ENCODE measurements at places on chromosomes 3 and 15.
A peak's percentile ranks its signal among the peaks of the same experiment; 100 is the strongest.

- DNase-seq = no peak
Observed at GRCh38 chr3:23738944-23739343, 66.8 kb upstream of the UBE2E1 start.

DNA sequence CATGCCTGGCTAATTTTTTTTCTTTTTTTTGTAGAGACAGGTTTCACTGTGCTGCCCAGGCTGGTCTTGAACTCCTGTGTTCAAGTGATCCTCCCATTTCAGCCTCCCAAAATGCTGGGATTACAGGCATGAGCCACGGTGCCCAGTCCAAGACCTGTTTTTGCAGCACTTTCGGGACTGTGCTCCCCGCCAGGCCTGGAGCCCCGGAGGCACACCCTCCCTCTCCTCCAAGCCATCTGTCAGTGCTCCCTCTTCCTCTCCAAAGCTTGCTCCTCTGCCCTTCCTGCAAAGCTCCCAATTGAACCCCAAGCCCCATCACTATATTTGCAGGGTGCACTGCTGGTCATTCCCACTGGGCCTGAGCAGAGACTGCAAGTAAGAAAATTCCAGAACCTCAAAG lies 98.1 kb downstream of the CORO2B start:
- DNase-seq = no peak

- no peak for DNase-seq
Observed at GRCh38 chr3:192651836-192652512, 75.4 kb downstream of the FGF12 start.

DNA sequence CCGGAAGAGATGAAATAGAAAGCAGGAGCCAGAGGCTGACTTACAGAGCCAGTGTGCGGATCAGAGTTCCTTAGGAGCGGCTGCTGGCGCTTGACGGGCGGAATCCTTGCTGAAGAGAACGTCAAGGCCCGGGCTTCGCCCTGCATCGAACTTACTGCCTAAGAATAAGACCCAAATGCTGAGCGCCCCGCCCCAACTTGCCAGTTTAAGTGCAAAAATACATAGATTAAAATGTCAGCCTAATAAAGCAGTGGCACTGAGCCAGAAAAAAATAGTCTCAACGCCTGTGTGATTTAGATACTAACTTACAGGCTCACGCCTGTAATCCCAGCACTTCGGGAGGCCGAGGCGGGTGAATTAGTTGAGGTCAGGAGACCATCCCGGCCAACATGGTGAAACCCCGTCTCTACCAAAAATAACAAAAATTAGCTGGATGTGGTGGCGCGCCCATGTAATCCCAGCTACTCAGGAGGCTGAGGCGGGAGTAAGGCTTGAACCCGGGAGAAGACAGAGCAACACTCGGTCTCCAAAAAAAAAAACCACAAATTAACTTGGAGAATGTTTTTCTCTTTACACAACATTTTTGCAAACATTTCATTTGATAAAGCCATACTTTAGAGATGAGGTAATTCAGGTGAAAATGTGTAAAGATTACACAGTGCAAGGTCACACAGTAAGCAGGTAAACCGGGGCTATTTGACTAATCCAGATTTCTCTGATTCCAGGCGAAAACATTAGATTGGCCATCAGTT lies 1.2 kb upstream of the UBP1 start:
- DNase-seq = no peak

- DNase-seq = peak; percentile 40
Observed at GRCh38 chr3:124760601-124761000, 30.3 kb downstream of the UMPS start.

- peak; percentile 32 for DNase-seq
Observed at GRCh38 chr3:67018105-67018788, 20.1 kb downstream of the KBTBD8 start.

DNA sequence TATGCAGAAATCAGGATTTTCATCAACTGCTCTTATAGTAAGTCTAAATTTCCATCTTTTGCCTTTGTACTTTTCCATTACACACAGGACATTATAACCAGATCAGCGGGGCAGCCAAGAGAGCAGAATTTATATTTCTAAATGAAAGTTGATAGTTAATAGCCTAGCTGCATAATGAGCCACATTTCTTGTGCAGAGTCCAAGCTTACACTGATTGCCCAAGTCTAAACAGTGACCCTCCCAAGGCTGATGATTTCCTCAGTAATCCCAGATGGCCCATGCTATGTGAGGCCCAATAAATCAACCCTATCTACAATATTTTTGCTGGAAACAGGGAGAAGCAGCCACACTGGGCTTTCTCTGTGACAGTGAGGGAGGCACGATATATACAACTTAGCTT lies 475.8 kb upstream of the KCNMB2 start:
- no peak for DNase-seq

DNA sequence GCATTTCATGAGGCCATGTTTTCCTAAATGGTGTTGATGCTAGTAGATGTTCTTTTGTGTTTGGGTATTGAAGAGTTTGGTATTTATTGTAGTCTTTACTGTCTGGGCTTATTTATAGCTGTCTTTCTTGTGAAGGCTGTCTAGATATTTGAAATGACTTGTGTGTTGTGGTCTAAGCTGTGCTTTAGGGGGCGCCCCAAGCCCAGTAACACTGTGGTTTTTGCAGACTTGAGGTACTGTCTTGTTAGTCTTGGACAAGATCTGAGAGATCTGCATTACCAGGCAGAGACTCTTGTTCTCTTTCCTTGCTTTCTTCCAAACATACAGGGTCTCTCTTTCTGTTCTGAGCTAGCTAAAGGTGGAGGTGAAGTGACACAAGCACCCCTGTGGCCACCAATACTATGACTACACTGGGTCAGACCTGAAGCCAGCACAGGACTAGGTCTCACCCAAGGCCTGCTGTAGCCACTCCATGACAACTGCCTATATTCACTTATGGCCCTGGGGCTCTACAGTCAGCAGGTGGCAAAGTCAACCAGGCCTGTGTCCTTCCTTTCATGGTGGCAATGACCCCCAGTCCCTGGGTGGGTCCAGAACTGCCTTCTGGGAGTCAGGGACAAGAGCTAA lies 152.1 kb upstream of the TBC1D5 start:
- DNase-seq = no peak

- no peak for DNase-seq
Observed at GRCh38 chr3:50157827-50158529, 2.9 kb downstream of the SEMA3F start.

GRCh38 chr3:61239871-61240270 lies 11.4 kb downstream of the FHIT start:
- no peak for DNase-seq

GRCh38 chr3:132071043-132071442 lies 36.2 kb upstream of the CPNE4 start:
- DNase-seq = no peak

- no peak for DNase-seq
Observed at GRCh38 chr3:157100608-157101396, 59.1 kb downstream of the CCNL1 start.

- no peak for DNase-seq
Observed at GRCh38 chr15:35209838-35210237, 124.7 kb upstream of the NANOGP8 start.

- DNase-seq = no peak
Observed at GRCh38 chr3:170631755-170632488, 46.0 kb upstream of the SLC7A14 start.

DNA sequence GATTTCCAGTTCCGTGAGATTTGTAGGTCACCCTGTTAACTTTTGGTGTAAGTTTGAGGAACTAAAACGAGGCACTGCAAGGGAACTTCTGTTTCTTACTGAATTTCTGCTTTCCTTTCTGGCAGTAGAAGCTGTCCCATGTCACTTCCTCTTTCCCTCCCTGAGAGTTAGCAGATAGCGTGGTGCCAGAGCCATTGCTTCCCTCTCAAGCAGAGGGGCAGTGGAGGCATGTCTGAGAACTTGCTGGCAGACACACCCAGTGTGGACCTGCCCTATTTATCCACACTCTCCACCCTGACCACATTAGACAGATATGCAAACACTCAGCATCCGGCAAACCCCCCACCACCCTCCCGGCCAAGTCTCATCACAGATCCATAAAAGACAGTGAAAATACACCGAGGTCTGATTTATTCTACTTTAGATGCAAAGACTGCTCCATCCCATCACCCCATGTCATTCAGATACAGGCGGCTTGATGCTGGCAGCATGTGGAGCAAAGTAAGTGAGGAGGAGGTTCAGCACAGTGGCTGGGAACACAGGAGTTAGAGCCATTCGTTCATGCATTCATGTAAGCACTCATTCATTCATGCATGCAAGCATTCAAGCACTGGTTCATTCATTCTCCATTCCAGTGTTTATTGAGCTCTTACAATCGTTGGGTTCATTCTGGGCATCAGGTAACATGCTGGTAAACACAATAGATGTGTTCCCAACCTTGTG lies 324.7 kb downstream of the SHQ1 start:
- peak; percentile 51 for DNase-seq

DNA sequence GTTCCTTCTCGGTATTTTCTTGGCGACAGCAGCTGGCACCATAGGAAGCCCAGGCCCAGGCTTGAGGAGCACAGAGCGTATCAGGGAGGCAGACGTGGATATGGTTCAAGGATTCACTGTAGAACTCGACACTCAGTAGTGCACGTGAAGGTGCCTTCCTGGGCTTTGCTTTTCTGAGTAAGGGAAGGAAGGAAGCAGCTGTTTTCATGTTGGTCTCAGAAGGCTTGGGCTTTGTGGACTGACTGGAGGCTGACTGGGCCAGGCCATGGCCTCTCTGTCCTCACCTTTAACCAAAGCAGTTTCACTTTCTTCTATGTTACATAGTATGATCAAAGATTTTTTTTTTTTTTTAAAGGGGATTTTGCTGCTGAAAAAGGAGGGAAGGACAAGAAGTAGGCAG lies 6.9 kb upstream of the GHRL start:
- DNase-seq = no peak

DNA sequence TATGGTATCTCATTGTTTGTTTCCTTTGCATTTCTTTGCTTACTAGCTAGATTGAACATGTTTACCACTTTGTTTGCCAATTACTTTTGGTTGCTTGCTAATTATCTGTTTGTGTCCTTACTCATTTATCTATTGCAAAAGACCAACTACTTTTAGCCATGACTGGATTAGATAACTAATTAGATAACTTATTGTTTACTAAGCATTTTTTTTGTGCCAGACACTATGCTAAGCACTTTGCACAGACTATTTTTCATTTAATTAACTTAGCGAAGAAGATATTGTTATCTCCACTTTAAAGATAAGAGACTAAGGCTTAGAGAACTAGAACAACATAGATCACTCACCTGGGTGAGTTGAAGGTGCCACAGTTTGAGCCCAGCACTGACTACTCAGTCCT lies 16.9 kb upstream of the ZFAND6 start:
- no peak for DNase-seq

GRCh38 chr15:67554580-67554979 lies 12.1 kb downstream of the MAP2K5 start:
- DNase-seq = no peak

- no peak for DNase-seq
Observed at GRCh38 chr3:20218215-20218614, 32.2 kb upstream of the SGO1 start.

DNA sequence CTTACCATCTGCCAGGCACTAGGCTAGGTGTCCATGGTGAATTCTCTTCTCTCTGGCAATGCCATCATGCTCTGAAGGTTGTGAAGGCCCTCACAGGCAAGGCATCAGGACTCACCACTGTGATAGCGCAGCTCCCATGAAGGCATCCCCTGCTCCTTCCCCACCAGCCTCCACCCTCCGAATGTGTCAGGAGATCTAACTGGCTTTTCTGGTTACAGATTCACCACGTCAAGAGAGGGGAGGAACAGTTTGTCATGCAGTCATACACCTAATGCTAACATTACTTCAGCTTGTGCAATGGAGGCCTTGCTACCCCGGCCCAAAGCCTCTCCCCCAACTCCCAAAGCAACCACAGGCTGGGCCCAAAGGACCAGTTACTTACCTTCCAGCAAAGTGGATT lies 8.9 kb upstream of the CMTM8 start:
- no peak for DNase-seq

GRCh38 chr3:113948015-113948917 lies 453 bp downstream of the ZDHHC23 start:
- no peak for DNase-seq

DNA sequence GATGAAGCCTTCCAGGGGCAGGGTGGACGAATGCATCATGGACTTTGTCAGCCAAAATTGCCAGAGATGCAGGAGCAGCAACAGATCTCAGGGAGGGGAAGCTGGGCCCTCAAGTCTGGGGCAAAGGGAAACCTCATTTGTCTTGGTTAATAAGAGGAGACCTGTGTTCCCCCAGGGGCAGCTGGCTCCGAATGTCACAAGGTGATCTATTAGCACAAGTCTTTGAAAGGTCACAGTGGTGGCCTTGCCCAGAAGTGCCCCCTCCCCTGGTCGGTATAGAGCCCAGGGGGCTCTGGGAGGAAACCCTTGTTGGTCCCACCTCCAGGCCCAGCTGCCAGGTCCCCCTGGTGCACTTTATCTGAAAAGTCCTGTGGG lies 46.2 kb downstream of the ABTB1 start:
- peak; percentile 11 for DNase-seq

GRCh38 chr15:78907577-78907976 lies 34.9 kb downstream of the MORF4L1 start:
- DNase-seq = no peak
